ENCODE measurements at places on chromosomes 1 and 21.

DNA sequence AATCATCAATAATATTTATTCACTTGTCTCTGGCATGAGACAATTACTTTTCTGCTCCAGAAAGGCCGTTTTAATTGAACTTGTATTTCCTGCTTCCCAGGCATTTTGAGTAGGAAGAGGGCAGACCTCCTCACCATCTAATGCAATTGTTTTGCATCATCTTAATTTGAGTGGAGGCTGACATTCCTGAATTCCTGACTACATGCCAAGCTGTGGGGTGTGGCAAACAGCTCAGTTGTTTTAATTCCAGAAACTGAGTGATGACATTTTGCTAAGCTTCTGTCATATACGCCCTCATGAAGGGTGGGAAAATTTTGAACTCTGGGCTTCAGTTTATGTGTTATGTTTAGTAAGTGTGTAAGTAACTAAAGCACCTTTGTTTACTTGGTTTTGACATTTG lies 125.4 kb upstream of the USP25 start:
- DNase-seq, result peak; percentile 44

DNA sequence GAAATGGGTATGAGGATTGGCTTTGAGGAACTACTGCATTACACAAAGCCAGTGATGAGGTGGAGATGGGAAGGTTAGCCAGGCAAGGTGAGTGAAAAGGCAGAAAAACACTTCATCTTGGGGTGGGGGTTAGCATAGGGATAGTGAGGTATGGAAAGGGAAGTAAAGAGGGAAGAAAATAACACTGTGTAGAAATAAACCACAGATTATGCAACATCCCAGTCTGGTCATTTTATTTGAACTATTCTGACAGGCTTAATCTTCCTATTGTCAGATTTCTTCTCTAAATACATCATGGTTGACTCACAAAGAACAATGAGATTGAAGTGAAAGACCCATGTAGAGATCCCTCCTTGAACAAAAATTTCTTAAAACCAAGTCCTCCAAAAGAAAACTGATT lies 640.2 kb downstream of the PTPRC start:
- no peak for DNase-seq

- no peak for DNase-seq
These were observed 28.5 kb downstream of the MGST3 start for GRCh38 chr1:165659581-165659895.

DNA sequence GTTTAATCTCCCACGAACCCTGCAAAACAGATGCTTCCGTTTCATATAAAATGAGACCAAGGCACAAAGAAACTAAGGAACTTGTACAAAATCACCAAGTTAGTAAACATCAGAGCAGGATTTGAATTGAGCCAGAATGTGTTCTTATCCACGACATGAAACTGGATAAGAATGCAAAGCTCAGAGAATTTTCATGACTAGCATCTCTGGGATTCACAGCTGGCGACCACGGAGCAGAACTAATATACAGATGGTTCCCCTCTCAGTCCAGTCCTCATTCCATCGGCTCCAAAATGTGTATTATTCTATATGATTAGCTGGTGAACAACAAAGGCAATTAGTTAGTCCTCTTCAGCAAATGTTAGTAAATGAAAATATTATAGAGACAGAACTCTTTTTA lies 72.3 kb upstream of the ERG start:
- no peak for DNase-seq

- no peak for DNase-seq
These were observed 401 bp upstream of the PRUNE1 start for GRCh38 chr1:151007853-151008243.

- DNase-seq, result no peak
These were observed 29.2 kb downstream of the CASZ1 start for GRCh38 chr1:10767282-10767681.

- DNase-seq, result no peak
These were observed 111.8 kb upstream of the ADAR start for GRCh38 chr1:154719586-154720327.

GRCh38 chr1:93746021-93746812 lies 64.6 kb upstream of the BCAR3 start:
- no peak for DNase-seq

Data from SW480 (cell line).